ENCODE measurements at places on chromosomes 3 and 15.

- DNase-seq = no peak
Measured at GRCh38 chr3:8507496-8507895, 5.9 kb downstream of the LMCD1 start.

GRCh38 chr3:32340039-32340438 is 51.6 kb upstream of the CMTM7 start:
- DNase-seq = peak; percentile 67

DNA sequence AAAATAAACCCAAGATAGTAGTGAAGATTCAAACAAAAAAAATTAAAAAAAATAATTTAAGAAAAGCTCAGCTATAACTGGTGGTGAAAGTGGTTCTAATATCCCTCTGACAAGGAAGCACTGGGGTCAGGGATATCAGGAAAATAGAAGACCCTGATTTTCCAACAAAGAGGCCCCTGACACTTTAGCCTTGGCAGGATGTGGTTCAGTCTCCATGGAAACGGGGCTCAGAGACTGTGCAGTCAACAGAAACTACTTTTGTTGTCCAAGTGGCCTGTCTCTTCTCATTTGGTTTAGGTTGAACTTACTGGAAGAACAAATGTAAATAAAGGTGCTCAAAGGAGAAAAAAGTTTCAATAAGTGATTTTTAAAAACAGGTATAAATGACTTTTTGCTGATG is 27.2 kb downstream of the INTS14 start:
- peak; percentile 86 for DNase-seq

- DNase-seq = no peak
Measured at GRCh38 chr3:180252683-180253082, 215.9 kb upstream of the PEX5L start.

DNA sequence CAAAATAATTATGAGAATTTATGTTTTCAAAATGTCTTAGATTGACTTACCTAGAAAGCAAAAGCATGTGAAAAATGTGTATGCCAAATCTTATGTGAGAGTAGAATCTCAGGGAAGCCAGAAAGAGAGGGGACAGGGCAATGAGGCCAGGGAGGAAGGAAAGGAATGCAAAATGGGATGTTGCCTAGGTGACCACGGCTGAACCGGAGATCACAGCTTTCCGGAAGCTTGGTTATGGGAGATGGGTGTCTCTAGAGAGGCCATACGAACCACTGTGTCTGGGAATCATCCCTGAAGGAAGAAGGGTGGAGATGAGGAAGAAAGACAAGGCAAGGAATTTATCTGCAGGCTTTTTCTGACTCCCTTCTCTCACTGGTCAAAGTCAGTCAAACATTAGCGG is 76.0 kb downstream of the SUCLG2 start:
- no peak for DNase-seq

GRCh38 chr15:49436751-49437150 is 13.7 kb downstream of the FGF7 start:
- no peak for DNase-seq

- no peak for DNase-seq
Measured at GRCh38 chr3:18772699-18773305, 347.7 kb upstream of the SATB1 start.

- no peak for DNase-seq
Measured at GRCh38 chr3:190180268-190180667, 59.6 kb upstream of the P3H2 start.

GRCh38 chr3:30505866-30506520 is 100.4 kb upstream of the TGFBR2 start:
- DNase-seq = no peak

GRCh38 chr15:100311833-100312476 is 29.8 kb downstream of the ADAMTS17 start:
- DNase-seq = no peak

DNA sequence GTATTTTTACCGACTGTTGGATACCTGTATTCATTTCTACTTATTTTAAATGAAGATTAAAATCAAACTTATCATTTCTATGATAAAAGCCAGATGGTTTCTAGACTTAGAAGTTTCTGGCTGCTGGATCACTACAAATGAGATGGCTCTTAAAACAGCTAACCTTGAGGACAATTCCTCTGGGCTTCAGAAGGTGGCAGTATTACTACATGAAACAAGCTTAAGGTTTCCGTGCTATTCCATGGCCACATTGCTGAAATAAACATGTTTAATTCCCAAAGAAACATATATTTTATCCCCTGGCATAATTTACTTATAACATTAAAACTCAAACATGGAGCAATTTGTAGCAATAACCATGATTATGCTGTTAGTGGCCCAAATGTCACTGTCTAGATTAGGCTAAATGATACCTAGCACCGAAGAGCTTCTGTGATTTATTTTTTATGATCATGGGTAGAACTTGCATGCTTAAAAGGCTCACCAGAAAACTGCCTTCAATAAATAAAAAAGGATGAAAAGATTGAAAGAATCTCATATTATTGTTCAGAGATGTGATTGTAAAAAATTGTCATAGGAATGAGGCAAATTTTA is 204.0 kb upstream of the NANOGP8 start:
- peak; percentile 57 for DNase-seq

GRCh38 chr3:11553436-11554235 is 90.1 kb downstream of the VGLL4 start:
- no peak for DNase-seq

Data from dermis microvascular lymphatic vessel endothelial cell (primary cell).